Esophagus squamous epithelium (tissue), 5 donors: ENCODE measurements at places on chromosomes 16 and 17.

GRCh38 chr17:81984773-81985410, 7.5 kb downstream of the ASPSCR1 start:
- no peak for DNase-seq

GRCh38 chr17:17763136-17763535, 73.7 kb downstream of the SREBF1 start:
- DNase-seq, result no peak

GRCh38 chr16:2226245-2226793, 2.9 kb downstream of the E4F1 start:
- no peak for DNase-seq

- no peak for DNase-seq
These were observed 27.2 kb downstream of the PKD1L3 start for GRCh38 chr16:71973001-71973400.

- DNase-seq, result no peak
These were observed 57.2 kb upstream of the SREBF1 start for GRCh38 chr17:17893801-17894644.

- no peak for DNase-seq
These were observed 9.1 kb upstream of the CCL5 start for GRCh38 chr17:35889241-35889640.

DNA sequence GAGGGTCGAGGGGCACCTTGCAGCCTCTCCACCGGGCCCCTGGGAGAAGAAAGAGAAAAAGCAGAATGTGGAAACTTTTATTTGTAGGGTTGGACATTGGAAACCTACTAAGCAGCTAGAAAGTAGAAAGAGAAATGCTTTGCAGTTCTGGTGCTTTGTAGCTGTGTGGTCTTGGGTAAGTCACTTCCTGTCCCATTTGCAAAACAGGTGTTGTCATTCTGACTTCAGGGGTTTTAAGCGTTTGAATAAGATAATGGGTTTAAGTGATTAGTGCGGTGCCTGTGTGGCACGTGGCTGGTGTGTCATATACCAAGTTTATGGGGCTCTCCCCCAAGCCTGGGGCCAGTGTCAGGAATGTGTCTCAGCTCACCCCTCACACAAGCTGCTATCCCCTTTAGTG, 1.6 kb downstream of the CA4 start:
- DNase-seq, result no peak

- no peak for DNase-seq
These were observed 15.0 kb downstream of the CUEDC1 start for GRCh38 chr17:57940231-57940630.

DNA sequence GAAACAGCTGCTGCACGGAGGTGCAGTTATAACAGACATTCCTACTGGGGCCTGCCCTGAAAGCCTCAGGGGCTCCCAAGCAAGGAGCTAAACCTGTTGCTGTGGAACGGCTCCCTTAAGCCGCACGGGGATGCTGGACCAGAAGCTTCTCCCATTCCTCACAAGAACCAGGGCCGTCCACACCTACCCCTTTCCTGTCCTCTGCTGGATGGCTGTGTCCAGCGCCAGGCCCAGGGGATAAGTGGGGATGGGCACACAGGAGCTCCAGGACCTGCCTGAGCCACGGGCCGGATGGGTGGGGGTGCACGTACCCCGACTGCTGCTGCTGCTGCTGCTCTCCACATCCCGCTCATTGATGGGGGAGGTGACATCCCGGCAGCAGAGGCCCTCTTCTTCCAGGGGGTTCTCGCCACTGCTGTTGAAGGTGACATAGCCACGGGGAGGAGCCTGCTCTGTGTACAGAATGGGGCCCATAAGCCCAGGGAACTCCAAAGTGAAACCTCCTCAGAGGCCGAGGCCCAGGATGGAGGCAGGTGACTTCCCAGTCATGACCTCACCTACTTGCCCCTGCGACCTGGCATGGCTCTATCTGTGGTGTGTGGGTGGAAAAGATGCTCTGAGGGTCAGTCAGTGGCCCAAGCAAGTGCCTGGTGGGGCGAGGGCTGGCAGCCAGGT, 8.6 kb downstream of the NUDT16L1 start:
- DNase-seq, result no peak

- no peak for DNase-seq
These were observed 32.0 kb downstream of the SBK1 start for GRCh38 chr16:28324235-28324886.

DNA sequence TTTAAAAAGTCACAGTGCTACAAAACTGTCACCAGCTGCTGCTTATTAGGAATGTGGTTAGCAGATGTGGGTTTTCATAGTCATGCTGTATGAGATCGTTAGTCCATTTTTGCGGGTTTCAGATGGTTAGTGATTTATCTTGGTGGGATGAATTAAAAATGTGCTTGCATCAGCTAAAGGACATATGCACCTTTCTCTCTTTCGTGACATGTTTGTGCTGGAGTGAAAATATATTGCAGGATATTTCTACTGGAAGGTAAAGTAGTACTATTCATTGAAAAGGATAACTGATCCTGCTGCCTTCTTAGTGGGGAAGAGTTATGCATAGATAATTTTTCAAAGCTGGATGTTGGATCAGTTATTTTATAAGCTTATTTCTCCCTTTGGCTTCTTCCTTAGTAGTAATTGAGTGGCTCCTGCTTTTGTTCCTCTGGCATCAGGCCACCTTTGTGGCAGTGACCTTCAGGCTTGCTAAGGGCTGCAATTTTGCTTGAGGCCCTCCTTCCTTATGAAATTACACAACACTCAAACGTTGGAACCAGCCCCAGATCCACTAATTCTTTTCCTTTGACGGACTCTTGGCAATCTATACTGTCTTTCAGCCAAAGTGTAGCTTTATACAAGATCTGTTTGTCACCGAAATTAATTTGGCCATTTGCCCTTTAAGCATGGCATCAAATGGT, 7.5 kb upstream of the SNTB2 start:
- DNase-seq, result no peak

- no peak for DNase-seq
These were observed 105.4 kb downstream of the ZNF423 start for GRCh38 chr16:49750341-49751000.

GRCh38 chr16:85593494-85594221, 19.5 kb upstream of the GSE1 start:
- DNase-seq, result no peak

DNA sequence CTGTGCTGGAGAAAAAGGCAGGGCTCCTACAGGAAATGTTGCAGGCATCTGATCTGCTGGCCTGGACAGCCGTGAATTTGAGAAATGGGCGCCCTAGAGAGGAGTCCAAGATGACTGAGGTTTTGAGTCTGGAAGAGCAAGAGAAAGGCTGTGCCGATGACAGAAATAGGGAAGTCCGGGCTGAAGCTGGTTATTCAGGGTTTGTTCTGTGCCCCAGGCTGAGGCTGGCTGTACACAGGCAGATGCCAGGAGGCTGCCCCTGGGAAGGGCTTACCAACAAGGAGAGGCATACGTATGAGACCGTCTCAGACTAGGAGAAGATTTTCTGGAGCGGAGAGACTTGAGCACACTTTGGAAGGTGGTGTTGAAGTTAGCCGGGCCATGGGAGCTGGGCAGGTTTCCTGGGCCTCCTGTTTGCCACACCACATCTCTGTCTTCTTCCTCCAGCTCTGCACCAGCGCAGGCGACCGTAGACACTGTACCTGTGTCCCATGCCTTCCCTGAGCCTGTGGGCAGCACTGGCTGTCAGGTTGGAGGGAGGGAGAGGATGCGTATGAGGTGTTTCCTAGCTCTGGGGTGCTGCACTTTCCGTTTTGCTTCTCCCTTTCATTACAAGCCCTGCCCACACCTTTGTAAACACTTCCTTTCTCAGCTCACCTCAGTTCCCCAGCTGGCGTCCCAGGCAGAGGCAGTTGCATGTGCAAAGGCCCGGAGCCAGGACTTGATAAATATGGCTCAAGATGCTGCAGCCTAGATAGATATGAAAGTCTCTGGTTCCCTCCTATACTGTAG, 80.8 kb downstream of the SPECC1 start:
- no peak for DNase-seq

- DNase-seq, result no peak
These were observed 221.8 kb downstream of the MAP2K4 start for GRCh38 chr17:12242345-12242954.

GRCh38 chr16:77647726-77648125, 74.6 kb upstream of the NUDT7 start:
- DNase-seq, result no peak

DNA sequence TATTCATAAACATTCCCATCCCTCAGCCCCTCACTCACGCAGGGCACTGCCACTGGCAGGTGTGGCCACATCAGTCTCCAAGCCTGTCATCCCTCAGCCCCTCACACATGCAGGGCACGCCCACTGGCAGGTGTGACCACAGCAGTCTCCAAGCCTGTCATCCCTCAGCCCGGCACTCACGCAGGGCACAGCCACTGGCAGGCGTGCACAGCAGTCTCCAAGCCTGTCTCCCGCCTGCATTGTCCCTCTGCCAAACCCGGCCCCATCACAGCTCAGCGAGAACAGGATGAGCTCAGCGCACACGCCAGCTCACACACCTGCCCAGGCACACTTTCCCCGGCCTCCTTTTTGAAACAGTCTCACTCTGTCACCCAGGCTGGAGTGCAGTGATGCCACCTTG, 11.4 kb upstream of the KREMEN2 start:
- no peak for DNase-seq

GRCh38 chr17:77385750-77386501, 245.2 kb downstream of the SEC14L1 start:
- no peak for DNase-seq

- no peak for DNase-seq
These were observed 56.4 kb upstream of the SLC25A19 start for GRCh38 chr17:75345514-75346167.

DNA sequence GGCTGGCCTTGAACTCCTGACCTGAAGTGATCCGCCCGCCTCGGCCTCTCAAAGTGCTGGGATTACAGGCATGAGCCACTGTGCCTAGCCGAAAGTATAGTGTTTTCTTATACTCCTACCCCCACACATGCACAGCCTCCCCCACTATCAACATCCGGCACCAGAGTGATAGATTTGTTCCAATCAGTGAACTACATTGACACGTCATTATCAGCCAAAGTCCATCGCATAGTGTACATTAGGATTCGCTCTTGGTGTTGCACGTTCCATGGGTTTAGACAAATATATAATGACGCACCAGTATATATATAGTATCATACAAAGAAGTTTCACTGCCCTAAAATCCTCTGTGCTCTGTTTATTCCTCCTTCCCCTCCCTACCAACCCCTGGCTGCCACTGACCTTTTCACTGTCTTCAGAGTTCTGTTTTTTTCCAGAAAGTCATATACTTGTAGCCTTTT, 11.9 kb upstream of the TM4SF5 start:
- no peak for DNase-seq

DNA sequence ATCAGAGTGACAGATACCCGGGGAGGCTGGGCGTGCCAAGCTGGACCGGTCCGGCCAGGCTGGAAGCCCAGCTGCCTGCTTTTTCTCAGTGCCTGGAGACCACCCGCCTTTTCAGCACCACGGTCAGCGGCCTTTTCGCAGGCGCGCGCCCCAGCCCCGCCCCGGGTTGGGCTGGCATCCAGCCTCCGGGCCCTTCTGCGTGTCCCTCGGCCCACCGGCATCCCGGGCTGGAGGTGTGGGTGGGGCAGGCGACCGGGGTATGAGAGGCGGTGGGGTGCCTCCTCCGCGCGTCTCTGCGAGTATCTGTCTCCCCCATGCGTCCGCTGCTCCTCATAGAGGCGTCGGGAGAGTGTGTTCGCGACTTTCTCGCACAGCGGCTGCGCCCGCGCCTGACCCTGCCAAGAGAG, 102.5 kb downstream of the MRM1 start:
- DNase-seq, result no peak

DNA sequence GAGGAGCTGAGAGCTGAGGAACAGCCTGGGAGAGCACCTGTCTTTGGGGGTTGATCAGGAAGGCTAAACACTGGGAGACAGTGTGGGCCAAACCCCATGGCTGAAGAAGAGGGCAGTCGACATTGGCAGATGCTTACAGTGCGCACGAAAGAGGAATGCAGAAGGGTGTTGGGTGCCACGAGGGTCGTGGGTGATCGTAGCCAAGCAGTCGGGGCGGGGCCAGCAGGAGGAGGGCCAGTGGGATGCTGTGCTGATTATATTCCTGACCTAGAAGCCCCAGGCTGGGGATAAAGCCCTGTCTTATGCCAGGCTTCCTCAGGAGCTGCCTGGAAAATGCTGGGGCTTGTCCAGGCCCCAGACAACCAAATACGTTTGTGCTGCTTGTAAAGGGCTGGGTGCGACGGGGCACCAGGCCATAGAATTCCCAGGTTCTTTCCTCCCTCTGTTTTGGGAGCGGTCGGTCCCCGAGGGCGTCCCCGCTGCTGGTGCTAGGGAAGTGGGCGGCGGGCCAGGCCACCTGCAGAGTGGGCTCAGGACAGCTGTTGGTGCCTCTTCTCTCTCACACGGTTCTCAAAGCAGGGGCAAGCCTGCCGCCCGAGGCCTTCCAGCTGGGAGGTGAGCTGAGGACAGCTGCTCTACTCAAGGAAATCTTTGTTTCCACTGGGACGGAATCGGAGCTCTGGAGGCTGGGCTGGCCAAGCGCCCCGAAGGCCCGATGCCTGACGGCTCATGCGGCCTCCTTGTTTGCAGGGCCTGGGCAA, 10.0 kb downstream of the C1QTNF1 start:
- DNase-seq, result no peak

- DNase-seq, result no peak
These were observed 847.4 kb upstream of the SOX9 start for GRCh38 chr17:71273441-71273840.

GRCh38 chr17:1617620-1618174, 10.9 kb downstream of the SLC43A2 start:
- no peak for DNase-seq

GRCh38 chr17:43020789-43021740, 1.1 kb downstream of the VAT1 start:
- DNase-seq, result no peak

GRCh38 chr17:64661976-64662773, at the start of gene SMURF2:
Gene SMURF2 (minus strand): TSS chr17:64662307. CDS start chr17:64661880, 427 bp downstream.
- DNase-seq, result peak; percentile 30

DNA sequence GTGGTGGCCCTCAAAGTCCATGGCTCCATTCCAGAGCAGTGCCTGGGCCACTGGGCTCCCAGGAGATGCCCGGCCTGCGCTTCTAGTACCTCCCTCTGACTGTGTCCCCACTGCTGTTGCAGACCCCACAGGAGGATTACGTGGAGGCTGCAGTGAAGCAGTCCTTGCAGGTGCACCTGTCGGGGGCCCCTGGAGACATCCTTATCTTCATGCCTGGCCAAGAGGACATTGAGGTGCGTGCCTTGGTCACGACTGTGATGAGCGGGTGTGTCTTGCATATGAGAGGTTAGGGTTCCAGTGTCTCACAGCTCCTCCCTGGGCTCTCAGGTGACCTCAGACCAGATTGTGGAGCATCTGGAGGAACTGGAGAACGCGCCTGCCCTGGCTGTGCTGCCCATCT, 11.3 kb downstream of the DHX38 start:
- no peak for DNase-seq

- no peak for DNase-seq
These were observed 6.3 kb upstream of the PPP1R27 start for GRCh38 chr17:81840826-81841778.
